PC-3 (cell line): ENCODE measurements at places on chromosomes 5 and 9. TPM values are rescaled to one million over a fixed set of nuclear protein-coding genes. Genes with fewer than 3 reads are reported as not detected.
A peak's percentile ranks its signal among the peaks of the same experiment; 100 is the strongest.

Gene SLC6A3
- not detected in 2 replicates for total RNA-seq

Gene FOXD4
- 0.80 and 0.98 TPM in 2 replicates for total RNA-seq

Gene CACFD1
- 7.5 and 10.0 TPM in 2 replicates for total RNA-seq

Gene CER1
- not detected in 2 replicates for total RNA-seq

Gene NIM1K
- 0.17 and 0.26 TPM in 2 replicates for total RNA-seq

Gene ELOVL7
- 0.69 and 1.2 TPM in 2 replicates for total RNA-seq

Gene CCL27
- total RNA-seq, result not detected in 2 replicates

Gene CDX1
- not detected in 2 replicates for total RNA-seq

Gene SH3RF2
- 5.9 and 6.2 TPM in 2 replicates for total RNA-seq

Gene OBP2B
- not detected in 2 replicates for total RNA-seq

Gene C9orf50
- not detected in 2 replicates for total RNA-seq

DNA sequence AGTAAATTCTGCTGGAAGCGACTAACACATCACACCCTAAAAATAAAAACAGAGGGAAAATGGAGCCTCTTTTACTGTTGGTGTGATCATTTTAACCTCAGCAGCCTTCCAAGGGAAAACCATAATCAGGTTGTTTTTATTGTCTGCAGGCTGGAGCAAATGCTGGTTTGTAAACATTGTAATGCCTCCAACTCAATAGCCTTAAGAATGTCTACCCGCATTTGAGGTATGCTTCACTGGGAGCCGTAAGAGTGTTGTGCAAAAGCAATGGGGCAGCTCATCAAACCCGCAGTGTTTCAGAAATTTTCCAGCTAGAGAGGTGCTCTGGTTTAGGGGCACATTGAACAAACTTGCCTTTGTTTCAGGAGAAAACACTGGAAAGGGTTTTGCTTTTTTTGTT is 17.0 kb downstream of the NIM1K start:
- peak; percentile 72 for DNase-seq

DNA sequence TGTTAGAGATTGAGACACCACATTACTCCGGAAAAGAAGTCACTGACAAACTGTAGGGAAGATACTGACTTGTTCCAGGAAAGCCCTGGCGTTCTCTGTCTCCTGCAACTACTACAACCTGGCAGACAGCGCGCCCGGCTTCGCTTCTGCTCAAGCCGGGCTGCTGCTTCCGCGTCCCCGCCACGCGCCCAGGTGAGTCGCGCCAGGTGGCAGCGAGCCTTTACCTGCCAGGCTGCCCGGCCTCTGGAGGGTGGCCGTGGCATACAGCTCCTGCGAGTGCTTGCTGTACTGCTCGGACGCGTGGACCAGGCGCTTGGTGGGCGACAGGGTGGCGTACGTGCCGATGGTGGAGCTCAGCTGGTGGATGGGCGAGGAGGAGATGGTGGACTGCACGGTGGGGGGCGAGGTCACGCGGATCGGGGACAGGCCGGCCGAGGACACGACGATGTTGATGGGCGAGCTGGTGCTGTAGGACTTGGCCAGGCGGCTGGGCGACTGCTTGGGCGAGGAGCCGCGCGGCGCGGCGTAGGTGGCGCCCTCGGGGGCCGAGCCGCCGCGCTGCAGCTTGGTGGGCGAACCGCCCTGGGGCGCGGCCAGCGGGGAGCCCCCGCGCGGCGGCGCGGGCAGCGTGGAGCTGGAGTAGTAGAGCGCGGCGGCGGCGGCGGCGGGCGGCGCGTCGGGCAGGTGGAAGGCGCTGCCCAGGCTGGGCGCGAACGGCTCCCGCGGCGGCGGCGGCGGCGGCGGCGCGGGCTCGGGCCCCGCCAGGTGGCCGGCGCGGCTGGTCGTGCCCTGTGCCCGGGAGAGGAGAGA is 519.6 kb downstream of the CTNND2 start:
- peak; percentile 46 for DNase-seq

GRCh38 chr5:24222876-24223275 is 421.9 kb downstream of the CDH10 start:
- peak; percentile 67 for DNase-seq

DNA sequence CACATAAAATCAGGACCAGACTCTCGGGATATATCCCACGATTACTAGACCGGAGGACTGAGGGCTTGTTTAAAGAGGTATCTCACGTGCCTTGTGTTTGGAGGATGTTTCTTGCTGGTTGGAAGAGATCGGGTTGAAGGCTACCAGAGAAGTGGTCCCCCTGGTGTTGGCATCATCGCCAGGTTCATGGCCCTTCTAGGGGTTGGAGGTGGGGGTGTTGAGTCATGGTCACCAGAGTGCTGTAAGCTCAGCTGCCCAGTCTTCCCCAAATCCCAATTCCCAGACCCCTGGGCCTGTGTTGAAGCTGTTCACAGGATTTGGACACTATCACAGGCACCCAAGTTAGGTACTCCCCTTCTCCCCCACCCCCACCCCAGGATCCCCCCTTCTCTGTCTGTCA is 29.1 kb upstream of the PRDM12 start:
- no peak for DNase-seq

GRCh38 chr9:93905473-93906133 is 49.6 kb downstream of the BARX1 start:
- no peak for DNase-seq

DNA sequence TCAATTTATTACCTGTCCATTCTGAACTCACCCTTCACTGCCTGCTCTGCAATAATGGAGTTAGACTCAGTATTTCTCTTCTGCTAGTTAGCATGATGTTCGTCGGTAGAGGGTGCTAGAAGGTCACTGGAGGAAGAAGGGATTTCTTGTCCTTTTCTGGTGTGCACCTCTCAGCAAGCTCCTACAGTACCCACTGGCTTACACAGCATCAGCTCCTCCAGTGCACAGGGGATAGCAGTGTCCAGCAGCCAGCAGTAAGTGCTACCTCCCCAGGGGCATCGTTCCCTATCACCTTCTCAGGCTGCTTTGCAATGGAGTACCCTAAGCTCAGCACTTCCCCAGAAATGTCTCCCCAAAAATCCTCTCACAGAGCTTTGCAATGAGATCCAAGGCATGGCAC is 45.9 kb upstream of the APC start:
- peak; percentile 40 for DNase-seq

- DNase-seq, result peak; percentile 51
These were observed 472.3 kb downstream of the HINT1 start for GRCh38 chr5:130692770-130693169.

DNA sequence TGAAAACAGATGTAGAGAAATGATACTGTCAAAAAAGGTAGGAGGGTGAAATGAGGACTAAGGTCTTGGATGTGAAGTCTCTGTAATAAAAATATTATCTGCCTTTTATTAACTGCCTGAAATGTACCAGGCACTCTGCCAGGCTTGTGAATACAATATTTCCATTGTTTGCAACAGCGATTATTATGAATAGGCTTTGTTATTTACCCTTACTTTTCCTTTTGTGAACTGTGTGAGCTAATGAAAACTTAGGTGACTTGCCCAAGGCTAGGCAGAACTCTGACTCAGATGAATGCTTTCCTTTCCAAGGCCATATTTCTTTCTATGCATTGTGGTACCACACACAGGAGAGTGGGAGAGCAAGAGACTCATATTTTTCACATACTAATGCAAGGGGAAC is 204.1 kb downstream of the CDH12 start:
- peak; percentile 85 for DNase-seq

GRCh38 chr5:65113771-65114170 is 345.0 kb downstream of the CWC27 start:
- DNase-seq, result no peak

DNA sequence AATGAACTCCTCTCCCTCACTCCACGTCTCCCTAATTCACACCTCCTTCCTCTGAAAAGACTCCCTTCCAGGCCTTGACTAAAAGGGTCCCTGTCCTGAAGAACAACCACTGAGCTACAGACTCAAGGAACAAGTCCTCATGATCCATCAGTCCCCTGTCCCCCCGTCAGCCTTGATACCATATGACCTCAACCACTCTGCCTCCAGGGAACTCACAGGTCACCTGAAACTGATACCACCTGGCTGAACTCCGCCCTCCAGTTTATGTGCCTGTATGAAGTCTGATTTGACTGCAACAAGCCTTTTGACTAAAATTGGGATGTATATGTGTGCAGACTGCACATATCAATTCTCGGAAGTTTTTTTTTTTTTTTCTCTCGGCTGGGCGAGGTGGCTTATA is 88.7 kb downstream of the UGCG start:
- DNase-seq, result no peak

DNA sequence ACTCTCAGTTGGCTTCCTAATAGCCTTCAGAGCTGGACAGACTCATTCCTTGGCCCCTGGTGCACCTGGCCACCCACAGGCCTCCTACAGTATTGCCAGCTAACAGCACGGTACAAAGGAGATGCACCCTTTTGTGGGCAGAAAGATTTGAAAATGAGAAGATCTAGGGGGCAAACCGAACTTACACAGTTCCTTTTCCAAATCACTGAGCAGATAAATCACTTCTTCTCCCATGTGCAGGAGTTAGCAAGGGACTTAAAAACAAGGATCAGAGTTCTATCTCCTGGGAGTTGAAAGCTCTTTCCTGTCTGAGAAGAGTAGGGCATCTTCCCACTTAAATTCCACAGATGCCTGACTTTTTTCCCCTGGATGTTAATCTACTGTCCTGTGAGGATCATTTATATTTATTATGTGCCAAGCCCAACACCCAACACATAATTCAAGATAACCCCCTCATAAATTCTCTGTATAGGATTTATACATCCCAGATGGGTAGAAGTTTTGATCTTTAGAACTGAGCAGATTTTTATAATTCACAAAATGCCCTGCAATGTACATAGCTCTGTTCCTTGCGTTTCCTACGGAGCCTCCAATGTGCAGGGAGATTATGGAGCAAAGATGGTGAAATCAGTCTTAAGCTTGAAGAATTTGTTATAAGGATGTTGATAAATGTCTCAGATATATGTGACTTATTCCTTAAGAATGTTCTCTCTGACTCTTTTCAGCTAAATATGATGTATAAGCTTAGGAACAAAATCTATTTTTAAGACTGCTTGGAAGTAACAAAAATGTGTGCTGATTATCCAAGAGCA is 207.2 kb upstream of the DAPK1 start:
- no peak for DNase-seq

DNA sequence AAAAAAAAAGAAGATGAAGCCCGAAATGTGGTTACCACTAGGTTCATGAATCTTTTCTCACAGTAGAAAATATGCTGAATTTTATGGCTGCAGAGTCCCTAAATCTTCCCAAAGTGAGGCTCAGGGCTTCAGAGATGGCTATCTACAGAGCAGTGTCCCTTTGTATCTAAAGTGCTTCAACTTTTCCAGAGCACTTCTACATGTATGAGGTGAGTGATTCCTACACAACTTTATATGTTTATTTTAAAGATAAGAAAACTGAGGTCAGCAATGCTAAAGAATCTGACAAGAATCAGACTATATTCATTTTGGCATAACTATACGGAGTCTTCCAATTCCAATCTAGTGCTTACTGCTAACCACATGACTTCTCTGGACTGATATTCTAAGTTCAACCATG is 53.2 kb downstream of the MRPS27 start:
- DNase-seq, result no peak

- no peak for DNase-seq
These were observed 92.8 kb upstream of the EPB41L4A start for GRCh38 chr5:112511920-112512319.

GRCh38 chr5:132283423-132284043 is 10.7 kb upstream of the SLC22A4 start:
- peak; percentile 47 for DNase-seq

- DNase-seq, result no peak
These were observed 2.6 kb downstream of the CLTB start for GRCh38 chr5:176413709-176414191.

GRCh38 chr5:172624083-172624995 is 16.7 kb upstream of the NEURL1B start:
- no peak for DNase-seq

DNA sequence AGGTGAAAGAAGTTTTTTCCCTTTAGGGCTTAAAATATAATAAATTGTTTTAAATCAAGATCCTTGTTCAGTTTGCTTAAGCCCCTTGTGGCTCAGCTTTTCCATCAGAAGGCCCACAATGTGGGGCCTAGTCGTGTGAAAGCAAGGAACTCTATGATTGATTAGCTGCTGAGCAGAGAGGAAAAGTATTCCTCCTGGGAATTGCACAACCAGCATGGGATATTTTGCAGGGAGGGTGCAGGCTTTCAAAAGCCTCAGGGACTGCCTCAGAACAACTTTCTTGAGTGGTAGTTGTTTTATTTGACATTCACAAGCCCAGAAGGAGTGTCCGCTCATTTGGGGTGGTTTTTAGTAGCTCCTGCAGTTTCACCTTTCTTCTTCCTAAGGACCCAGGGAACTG is 19.8 kb downstream of the TTC23L start:
- DNase-seq, result no peak

- DNase-seq, result no peak
These were observed 351.5 kb upstream of the KLF9 start for GRCh38 chr9:70765946-70766345.

- DNase-seq, result no peak
These were observed 761.4 kb upstream of the TYRP1 start for GRCh38 chr9:11931751-11932150.

DNA sequence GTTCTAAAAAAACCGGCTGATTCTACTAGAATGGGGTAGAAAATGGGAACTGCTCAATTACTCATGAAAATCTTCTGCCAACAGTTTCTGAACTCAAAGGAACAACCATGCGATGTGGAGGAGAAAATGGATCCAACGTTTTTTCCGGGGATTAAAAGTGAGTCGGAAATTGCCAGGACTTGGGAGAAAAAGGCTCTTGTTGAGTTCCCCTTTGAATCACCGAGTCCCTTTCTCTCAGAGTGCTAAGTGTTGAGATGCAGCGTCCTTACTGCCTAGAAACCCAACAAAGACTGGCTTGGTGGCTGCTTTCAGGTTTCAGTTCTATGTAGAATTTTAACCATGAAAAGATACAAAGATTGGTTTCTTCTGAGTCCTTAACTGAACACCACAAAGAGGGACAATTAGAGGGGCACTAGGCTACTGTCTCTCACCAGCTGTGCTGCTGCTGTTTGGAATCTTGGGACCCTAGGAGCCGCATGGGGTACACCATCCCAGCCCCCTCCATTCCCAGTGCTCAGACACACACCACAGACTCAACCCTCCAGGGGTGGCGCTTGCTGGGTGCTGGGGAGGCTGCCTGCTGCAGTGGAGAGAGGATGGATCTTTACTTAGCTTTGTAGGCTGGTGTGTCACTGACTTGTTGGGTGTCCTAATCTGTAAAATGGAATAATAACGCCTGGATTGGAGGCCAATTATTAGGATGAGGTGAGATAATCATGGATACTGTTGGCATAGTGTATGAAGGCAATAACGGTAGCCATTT is 21.5 kb upstream of the NEUROG1 start:
- no peak for DNase-seq
